ENCODE measurements at places on chromosomes 13 and 19.

DNA sequence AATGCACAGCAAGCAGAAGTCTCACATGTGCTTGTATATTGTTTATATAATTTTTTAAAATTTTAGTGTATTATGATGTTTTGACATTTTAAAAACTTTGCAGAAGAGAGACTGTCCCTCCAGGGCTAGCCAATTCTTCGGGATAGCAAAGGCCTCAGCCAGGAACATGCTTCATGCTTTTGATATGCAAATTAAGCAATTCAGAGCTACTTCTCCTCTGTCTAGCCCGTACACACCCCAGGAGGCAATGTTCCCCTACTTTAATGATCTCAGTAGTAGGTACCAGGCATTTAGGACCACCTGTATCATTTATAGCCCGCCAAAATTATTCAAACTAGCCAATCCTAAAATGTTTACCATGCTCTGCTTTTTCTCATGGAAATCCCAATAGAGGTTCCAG, 1116.2 kb downstream of the OLFM4 start:
- DNase-seq, result no peak

DNA sequence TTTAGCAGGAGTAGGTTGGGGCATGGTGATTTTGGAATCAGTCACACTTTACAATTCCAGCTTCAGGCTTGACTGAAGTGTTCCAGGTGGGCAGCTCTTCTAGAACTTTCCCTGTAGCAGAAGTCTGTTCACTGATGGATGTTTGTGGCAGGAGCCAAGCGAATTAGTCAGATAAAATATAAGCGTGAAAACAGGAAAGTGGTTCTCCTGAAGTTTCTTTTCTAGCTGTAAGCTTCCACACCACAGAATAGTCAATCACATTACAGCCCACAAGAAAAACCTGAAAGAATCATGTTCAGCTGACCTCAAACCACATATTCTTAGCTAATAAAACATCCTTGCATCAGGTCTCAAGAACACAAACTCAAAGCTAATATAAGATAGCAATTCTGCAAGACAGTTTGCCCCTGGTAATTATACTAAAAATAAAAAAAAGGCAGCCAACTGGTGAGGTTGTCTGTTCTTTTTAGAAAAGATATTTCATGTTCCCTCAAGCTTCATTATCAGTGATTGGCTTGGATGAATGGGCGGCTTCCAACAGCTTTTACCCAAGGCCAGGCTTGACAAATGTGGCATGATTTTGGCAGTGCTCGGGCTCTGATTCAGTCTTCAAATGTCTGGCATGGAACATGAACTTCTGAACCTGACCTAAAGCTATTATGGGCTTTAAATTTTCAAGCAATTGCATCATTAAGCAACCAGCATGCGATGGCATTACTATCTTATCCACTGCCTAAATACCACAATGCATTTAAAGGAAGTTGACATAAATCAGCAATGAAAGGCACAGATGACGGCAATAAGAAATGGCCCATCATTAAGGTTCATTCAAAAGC, 136.8 kb downstream of the DCLK1 start:
- DNase-seq, result no peak

DNA sequence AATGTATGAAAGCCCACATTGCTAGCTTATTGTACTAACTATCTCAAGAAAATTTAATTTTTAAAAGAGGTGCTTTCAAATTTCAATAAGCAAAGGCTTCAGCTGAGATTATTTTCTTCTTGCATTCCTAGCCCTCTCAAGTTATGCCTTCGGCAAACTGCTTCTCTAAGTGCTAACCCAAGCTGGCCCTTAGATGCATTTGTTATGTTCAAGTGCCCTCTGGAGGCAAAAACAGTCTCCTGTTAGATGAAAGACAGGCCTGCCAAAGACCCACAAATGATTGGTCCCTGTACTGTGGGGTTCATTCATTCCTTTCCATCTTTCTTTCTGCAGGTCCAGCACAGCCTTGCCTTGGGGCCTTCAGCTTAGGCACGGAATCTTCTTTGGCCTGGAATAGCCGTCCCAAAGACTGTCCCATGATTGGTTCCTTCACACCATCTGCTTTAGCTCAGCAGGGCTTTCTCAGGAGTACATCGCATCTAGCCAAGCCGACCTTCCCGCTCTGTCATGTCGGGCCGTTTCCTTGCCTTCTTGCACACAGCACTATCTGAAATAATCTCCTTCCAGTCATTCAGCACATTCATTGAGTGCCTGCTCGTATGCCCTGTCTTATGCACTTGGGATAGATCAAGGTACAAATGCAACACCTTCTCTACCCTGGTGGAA, 26.4 kb upstream of the TPTE2 start:
- DNase-seq, result no peak

GRCh38 chr13:82687884-82688283, 1194.4 kb downstream of the SLITRK1 start:
- no peak for DNase-seq

GRCh38 chr13:106246242-106246641, 289.2 kb downstream of the EFNB2 start:
- DNase-seq, result no peak

DNA sequence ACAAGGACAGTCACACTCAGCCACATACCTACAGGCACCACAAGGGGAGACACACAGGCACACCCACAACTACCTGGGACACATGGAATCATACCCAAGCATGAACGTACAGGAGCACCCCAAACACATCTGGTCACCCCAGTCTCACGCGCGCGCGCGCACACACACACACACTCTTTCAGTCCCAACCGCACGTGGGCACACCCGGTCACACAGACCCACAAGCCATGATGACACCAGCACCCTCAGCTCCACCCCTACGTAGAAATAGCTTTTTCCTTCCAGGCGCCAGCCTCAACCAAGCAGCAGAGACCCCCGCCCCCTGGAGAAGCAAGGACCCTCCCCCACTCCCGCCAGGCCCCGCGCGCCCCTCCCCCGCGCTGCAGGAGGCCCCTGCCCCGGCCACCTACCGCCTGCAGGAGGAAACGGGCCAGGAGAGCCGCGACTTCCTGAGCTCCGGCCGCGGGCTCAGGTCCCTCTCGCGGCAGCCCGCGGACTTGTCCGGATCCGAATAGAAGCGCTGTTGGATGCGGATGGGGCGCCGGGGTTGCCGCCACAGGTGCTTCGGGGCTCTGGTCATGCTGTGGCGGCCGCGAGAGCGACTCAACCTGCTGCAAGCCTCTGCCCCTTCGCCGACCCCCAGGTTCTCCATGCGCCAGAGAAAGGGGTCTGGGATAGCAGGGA, 6.4 kb upstream of the PDE4C start:
- no peak for DNase-seq

GRCh38 chr13:43277142-43277541, 253.8 kb downstream of the DNAJC15 start:
- DNase-seq, result no peak

Data from stimulated activated CD4-positive, alpha-beta T cell treated with anti-CD3 and anti-CD28 coated beads, Interleukin-12 subunit alpha, Interleukin-12 subunit beta, amount 100 ng/mL, for 4 hours (primary cell).